Right ventricle myocardium superior (tissue), 1 donor: ENCODE measurements at places on chromosomes 7 and 10. TPM values are rescaled to one million over a fixed set of nuclear protein-coding genes. Genes with fewer than 3 reads are reported as not detected.

DNA sequence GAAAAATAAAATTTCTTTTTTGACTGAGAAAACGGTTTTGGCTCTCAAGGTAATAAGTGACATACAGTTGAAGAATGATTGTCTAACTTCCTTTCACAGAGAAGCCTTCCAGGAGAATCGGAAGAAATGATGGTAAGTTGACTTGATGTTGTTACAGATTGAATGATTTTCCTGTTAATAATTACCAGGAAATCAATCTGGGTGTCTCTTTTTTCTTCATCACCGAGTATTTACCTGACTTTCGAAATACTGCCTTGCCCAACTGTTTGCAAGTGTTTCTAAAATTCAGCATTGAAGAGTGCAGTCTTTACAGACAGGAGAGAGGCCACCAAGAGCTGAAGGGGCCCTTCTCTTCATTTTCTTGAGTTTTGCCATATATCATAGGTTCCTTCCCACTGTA, 4.0 kb downstream of the ITIH2 start:
- no peak for DNase-seq

The CPVL gene
- total RNA-seq: 37.5 TPM

The CALCR gene
- 0.05 TPM for total RNA-seq

DNA sequence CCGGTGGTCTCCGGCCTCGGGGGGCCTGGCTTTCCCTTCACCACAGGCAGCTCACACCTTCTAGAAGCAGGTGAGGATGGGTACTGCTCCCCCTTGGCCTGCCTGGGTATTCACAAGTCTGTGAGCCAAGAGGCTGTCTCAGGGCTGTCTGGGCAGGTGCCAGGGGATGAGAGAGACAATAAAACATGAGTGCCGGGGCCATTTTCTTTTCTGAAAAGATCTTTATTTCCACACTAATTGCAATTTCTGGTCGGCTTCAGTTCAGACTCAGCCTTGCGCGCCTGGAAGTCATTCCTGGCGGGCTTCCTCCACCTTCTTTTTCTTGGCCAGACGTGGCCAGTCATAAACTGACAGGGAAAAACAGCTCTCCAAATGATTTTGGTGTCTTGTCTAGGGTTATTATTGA, 171.2 kb downstream of the ARHGAP12 start:
- DNase-seq: no peak

DNA sequence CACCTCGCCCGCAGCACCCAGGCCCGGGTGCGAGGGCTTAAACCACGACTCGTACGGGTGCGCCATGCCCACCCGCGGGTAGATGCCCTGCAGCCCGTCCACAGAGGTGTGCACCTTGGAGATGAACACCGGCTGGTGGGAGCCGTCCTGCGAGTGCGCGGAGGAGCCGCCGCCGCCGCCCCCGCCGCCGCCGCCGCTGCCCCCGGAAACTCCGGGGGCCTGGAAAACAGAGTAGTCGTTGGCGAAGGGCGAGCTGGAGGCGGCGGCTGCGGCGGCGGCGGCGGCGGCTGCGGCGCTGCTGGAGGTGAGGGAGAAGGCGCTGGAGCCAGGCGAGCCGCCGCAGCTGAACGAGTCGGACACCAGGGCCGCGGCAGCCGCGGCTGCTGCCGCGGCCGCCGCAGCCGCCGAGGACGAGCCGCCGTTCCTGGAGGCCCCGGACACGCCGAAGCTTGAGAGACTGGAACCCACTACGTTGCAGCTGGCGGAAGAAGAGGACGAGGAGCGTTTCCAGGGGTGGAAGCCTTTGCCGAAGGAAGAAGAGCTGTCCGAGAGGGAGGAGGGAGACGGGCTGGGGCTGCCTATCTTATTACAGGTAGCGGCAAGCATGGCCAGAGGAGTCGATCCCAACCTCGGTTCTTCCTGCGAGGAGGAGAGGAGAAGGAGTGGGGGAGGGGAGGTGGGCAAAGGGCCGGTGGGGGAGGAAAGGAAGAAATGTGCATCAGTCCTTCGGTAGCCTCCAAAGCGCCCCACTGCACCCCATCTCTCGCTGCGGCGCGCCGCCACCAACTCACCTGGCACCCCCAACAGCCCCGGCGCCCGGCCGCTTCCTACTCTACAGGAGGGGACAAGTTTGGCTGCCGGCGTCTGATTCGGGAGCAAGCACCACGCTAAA, 1.3 kb downstream of the SP8 start:
- DNase-seq: no peak

GRCh38 chr7:159040912-159041711, 103.6 kb downstream of the VIPR2 start:
- no peak for DNase-seq

DNA sequence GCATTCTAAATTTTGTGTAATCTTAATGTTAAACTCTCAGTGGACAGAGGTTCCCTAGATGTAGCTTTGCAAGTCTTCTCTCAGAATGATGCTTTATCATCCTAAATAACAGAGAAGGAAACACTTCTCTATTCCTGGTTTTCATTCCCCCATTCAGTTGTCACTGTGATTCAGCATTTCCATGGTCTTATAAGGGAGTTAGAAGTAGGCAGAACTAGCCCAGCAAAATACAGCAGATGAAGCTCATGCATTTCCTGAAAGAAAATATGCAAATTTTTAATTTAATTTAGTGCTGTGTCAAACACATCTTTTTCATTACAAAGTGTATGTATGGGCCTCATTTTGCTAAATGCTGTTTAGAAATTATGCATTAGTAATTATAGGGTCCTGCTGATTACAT, 70.1 kb downstream of the ITPRID1 start:
- DNase-seq: no peak

The VAX1 gene
- total RNA-seq: not detected

GRCh38 chr10:1128115-1128514, 71.9 kb downstream of the WDR37 start:
- no peak for DNase-seq

DNA sequence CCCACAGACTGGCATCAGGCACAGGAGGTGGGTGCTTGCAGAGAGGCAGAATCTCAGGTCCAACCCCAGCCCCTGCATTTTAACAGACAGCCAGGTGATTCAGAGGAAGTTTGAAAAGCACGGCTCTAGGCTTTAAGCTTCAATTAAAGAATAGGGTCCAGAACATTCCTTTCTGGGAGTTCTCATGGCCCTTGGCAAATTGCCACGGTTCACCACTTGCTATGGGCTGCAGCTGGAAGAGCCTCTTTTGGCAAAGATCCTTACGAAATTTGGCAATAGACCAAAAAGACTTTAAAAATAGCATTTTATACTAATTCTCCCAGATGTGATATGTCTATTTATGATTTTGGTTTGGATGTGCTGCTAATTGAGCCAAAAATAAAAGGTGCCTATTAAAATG, 148.1 kb downstream of the ITGA8 start:
- DNase-seq: peak; percentile 50

- no peak for DNase-seq
These were observed 46.2 kb downstream of the AMZ1 start for GRCh38 chr7:2734084-2734686.

DNA sequence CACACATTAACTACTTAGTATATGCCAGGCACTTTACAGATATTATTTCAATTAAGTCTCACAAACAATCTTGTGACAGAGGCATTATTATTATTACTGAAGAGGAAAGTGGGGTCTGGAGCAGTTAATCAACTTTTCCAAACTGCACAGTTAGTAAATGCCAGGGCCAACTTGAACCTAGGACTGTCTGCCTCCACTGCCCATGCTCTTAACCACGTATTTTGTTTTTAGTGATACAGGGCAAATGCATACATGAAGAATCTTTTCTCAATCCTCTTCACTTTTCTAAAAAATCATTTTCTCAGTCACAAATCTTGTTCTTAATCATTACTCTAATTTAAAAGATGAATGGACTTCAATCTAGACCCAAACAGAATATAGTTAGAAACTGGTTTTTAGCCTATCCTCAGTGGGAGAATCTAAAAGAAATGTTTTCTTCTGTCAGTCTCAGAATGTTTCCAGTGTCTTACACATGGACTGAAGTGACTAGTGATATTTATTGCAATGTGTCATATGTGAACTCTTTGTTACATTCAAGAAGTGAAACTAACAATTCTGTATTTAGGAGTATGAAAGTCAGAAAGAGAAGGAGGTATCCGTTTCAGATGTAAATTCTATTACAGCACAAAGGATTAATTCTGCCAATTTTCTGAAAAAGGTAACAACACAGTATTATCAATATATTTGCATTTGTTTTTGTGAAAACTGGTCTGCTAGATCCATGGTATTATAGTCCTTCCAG, 55.5 kb upstream of the CCNJ start:
- no peak for DNase-seq
